Heart right ventricle (tissue), 16 donors: ENCODE measurements at places on chromosomes 5 and 9. TPM values are rescaled to one million over a fixed set of nuclear protein-coding genes. Genes with fewer than 3 reads are reported as not detected.

DNA sequence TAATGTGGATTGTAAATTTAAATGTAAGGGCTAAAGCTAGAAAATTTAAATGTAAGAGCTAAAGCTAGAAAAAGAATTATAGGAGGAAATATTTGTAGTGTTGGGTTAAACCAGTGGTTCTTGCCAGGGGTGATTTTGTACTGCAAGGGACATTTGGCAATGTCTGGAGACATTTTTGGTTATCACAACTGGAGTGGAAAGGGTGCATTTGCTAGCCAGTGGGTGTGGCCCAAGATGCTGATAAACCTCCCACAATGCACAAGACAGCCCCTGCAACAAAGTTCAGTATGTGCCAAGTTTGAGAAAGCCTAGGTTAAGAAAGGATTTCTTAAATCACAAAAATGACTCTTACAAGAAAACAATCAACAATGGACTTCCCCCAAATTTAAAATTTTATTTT, 31.6 kb upstream of the ELL2 start:
- DNase-seq, result no peak

GRCh38 chr9:31556667-31557463, 827.6 kb upstream of the ACO1 start:
- DNase-seq, result no peak

- DNase-seq, result no peak
These were observed 258.7 kb upstream of the ARRDC3 start for GRCh38 chr5:91641730-91642350.

DNA sequence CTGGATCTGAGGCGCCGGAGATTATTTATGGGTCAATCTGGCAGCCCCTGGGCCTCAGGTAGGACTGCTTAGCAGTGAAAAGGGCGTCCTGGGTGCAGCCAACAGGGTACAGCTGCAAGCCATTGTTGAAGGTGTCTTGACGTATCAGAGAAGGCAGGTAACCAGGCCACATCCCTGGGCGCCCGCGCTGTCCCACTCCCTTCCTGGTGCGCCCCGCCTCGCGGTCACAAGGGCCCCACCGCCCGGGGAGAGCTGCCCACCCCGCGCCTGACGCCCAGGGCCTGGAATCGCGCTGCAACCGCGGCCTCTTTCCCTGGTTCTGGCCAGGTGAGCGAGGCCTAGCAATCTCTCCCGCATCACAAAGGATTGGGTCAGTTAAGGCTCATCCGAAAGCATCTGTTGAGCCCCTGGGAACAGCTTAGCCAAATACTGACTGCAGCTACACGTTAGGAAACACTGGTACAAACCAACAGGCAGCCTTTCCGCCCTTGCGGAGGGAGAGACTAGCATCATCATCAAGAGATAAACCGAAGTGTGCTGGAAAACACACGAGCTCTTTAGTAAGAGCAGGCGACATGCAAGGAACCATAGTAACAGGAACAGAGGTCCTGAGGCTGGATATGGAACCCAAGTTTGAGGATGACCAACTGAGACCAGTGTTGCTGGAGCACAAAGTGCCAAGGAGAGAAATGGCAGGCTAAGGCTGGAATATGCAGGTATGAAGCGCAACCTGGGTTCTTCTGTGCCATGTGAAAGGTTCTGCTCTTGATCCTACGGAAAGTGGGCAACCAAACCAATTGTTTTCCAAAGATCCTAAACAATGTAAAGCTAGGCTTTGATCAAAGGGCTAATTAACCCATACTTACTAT, 3.6 kb downstream of the RPS23 start:
- DNase-seq, result no peak

DNA sequence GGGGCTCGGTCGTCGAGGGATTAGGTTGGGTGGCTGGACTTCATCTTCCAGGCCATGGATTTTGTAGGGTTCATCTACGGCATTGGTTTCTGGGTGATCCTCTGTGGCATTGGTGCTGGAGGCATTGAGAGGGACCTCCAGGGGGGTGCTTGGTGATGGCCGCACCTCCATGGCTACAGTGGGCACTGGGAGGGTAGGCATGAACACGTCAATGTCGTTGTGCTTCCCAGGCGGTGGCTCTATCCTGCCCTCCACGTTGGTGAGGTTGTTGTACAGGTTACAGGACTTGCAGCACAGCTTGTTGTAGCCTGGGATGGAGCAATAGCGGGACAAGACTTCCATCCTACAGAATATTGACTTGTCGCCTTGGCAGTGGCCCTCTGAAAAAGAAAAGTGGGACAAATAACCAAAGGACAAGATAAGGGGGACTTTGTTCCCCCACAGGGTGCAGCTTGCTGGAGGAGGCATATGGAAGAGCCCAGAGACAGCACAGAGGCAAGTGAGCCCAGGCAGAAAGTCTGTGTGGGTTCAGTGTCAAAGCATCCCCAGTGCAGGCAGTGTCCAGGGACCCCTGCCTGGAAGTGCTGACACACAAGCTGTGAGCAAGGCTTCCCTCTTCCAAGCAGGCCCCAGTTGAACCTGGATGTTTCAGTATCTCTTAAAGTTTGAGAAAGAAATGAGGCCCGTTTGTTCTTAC, 53.9 kb downstream of the ZNF354C start:
- no peak for DNase-seq

DNA sequence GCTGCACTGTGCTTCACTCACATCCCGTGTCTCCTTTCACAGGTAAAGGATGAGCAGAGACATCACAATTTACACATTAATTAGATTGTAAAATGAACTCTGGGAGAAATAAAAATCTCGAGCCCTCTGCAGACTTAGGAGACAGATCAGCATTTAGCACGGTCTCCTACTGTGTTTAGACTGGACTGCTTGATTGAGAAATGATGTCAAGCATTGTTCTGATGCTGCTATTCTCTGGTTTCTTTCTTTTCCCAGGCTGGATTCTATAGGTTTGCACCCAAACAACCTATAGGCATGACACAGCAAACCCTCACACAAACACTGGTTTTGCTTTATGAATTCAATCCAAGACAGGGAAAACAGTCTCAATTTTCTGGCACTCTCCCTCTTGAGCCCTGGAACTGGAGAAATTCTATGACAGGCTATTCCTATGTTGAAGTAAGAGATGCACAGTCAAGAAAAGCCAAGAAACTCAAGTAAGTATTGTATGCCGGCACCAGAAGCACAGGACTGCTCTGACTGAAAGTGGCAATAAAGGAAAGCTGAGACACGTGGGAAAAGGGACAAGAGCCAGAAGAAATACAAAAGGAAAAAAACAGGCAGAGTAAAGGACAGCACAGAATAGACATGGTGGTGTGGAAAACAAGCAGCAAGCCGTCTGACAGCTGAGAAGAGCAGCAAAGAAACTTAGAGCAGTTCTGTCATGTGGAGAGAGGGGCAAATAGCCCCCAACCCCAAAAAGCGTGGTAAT, 24.8 kb upstream of the ERAP2 start:
- no peak for DNase-seq

DNA sequence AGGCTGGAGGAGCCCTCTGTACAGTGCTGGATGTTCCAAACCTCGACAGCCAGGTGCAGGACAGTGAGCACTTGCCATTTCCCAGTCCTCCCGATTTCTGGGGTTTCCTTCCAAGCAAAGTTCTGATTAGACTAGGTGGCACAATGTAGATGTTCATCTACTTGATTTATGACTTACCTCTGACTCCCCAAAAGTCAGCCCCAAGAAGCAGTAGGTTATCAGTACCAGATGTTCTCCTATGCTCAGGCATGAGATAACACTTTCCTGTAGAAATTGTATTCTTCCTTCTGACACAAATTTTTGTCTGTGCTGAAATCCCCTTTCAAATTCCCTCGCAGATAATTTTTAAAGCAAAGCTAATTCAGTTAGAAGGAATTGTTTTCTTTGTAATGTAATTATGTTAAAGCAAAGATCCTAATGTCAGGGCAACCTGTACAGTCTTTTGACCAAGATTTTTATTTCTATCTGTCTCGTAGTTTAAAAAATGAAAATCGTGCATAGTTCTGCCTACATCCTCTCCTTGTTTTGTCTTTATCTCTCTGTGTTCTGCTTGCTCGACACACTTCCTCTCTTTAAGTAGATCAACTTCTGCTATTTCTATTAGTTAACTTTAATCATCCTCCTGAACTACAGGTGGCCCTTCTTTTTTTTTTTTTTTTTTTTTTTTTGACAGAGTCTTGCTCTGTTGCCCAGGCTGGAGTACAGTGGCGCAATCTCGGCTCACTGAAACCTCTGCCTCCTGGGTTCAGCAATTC, 102.4 kb upstream of the PJA2 start:
- DNase-seq, result no peak

DNA sequence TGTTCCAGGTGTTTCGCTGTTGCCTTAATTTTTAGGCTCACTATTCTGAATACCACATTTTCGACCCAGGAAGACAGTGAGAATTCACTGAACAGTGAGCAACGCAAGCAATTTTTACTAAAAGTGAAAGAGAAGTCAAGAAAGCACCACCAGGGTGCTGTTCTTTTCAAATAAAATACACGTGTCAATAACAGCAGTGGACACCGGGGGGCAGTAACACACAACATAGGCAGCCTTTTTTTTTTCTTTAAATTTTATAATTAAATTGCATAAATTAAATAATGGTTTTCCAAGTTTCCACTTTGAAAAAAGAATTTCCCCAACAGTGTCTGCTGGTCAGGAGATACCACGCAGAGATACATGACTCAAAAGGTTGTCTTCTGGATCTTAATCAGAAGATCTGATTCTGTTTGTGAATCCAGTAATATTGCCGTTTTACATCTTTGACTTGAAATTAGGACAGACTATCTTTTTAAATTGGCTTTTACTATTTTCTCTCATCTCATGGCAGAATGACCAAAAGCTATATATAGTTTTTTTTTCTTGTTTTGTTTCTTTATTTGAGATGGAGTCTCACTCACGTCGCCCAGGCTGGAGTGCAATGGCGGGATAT, 47.1 kb upstream of the SH3GL2 start:
- no peak for DNase-seq

DNA sequence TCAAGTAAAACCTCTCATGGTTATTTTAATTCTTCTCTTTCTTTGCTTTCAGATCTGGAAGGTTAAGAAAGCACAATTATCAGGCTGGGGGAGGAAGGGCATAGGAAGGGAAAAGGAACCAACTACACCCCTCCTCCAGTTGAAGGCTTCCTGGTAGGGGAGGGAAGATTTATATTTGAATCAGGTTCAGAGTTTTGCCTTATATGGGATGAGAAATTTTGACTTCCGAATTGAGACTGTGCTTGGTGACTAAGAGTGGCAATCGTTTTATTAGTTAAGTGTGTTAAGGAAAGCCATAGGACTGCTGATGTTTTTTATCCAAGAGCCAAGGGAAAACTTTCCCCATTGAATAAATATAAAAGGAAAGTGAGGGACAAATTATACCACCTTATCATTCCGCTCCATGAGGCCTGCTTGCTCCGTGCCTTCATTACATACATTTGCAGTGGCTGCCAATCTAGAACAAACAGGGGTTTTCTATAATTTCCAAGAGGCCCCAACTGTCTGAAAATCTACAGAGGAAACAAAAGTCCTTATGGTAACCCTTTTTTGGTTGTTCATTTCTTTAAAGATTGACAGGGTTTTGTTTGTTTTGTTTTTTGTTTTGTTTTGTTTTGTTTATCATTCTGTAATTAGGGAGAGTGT, 115.7 kb upstream of the EPB41L4A start:
- DNase-seq, result no peak

NEURL1B gene
- 18.9 TPM for total RNA-seq

FOXD4L4 gene
- total RNA-seq, result not detected

FAM151B gene
- 1.3 TPM for total RNA-seq

SLC2A8 gene
- total RNA-seq, result 16.1 TPM

SIT1 gene
- 0.19 TPM for total RNA-seq

GNAQ gene
- total RNA-seq, result 15.4 TPM

SOX30 gene
- 0.12 TPM for total RNA-seq

PARP8 gene
- total RNA-seq, result 5.6 TPM
